ENCODE measurements at places on chromosomes 2 and 18.
A peak's percentile ranks its signal among the peaks of the same experiment; 100 is the strongest.

- DNase-seq: no peak
Observed at GRCh38 chr18:46892842-46893241, 24.5 kb downstream of the PIAS2 start.

- no peak for DNase-seq
Observed at GRCh38 chr2:37321029-37321682, 3.5 kb downstream of the PRKD3 start.

- DNase-seq: peak; percentile 14
Observed at GRCh38 chr18:59358414-59358711, 702 bp downstream of the LMAN1 start.

DNA sequence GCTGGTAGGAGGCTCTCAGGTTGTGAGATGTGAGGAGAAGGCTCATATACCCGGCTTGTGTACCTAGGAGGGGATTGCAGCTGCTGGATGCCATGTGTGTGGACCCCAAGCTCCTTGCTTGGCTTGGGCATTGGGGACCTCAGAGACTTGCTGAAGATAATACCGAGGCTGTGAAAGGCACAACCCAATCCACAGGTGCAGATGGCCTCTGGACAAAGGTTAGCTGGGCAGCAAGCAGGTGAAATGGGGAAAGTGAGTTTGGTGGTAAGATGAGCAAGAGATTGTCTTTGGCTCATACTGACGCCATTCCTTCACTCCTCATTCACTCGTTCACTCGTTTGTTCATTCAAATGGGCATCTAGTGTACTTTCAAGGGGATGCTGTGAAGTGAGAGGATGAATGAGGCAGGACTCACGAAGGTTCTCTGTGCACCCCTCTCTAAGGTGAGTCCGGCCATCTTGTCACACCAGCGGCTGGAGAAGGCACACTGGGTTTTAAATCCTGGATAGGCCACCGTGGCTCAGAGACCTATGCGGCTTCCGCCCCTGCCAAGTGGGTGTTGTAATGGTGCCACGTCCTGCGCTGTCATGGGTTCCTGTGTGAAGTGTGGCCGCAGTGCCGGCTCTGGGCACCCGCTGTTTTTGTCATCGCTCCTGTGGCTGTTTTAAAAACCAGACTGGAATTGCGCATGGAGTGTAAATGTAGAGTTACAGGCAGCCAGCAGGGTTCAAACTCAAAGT lies 13.7 kb downstream of the FBLN7 start:
- no peak for DNase-seq

GRCh38 chr2:141714496-141714895 lies 416.3 kb downstream of the LRP1B start:
- no peak for DNase-seq

GRCh38 chr18:61808286-61808685 lies 84.5 kb downstream of the RNF152 start:
- DNase-seq: no peak

Data from HS-27A (cell line).